NCI-H1092 (cell line): ENCODE measurements at places on chromosomes 1 and 21.

DNA sequence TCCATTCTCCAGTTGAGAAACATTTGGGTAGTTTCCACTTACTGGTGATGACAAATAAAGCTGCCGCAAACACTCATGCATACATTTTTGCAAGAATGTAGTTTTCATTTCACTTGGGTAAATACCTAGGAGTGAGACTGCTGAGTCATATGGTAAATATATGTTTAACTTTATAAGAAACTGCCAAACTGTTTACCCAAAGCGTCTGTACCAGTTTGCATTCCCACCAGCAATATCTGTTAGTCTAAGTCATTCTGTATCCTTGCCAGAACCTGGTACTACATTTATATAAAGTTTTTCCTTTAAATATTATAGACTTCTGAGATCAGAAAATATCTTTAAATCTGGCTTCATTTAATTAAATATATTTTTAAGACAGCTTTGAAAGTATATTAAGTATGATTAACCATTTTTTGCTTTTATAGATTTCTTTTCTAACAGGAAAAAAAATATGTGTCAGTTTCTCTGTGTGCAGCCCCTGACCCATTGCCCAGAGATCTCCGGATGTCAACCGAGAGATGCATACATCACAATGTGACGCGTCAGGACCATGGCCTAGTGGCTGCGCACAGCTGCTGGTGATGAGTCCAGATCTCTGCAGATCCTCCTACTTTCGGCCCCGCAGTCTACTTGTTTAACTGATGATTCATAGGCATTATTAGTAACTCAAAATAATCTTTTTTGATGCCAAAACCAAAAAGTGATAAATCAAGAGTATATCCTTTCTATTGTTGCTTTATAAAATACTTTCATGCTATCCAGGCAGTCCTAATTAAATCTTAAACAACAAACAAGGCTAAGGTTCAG is 227.1 kb upstream of the MAP1LC3C start:
- DNase-seq: no peak

- no peak for DNase-seq
These were observed 58.7 kb downstream of the GRIK3 start for GRCh38 chr1:36975642-36976041.

GRCh38 chr1:91685994-91686393 is 185.3 kb downstream of the CDC7 start:
- DNase-seq: no peak

DNA sequence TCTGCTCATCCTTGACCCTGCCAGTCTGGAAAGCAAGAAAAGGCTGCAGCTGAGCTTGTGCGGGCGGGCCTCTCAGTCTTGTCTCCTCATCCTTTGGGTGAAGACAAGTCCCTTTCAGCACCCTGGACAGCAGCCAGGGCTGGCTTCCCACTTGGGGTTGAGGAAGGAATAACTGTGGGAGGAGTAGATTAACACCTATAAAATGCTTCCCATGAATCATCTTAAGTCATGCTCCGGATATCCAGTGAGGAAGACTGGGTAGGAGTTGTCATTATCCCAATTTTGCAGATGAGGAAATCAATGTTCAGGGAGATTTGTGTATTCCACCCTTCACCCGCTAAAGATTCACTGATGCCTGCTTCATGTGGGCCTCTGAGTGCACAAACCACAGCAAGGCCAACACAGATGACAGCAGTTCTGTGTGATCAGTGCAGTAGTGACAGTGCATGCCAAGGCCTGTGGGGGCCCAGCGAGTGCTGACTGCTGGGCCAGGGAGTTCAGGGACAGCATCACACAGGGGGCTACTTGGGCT is 20.1 kb upstream of the COL16A1 start:
- DNase-seq: no peak

DNA sequence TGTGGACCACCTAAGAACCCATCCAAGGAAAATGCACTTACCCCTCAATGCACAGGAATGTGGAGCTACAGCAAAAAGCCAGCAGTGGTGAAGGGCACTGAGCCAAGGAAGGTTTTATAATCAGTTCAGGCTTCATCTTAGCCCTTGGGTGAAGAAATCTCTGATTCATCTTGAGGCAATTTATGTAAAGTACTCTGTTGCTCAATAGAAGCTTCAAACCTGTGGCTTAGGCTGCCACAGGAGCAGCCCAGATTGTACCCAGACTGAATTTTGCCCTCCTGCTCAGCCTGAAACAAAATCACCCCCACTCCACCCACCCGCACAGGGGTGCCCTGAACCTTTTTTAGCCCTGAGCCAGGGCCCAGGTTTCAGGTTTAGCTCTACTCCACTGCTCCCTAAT is at the start of gene S100A12:
Gene S100A12 (minus strand): TSS at position 111 of the 400 bp plus-strand sequence. CDS start 1,029 bp downstream, outside the sequence.
- DNase-seq: no peak

DNA sequence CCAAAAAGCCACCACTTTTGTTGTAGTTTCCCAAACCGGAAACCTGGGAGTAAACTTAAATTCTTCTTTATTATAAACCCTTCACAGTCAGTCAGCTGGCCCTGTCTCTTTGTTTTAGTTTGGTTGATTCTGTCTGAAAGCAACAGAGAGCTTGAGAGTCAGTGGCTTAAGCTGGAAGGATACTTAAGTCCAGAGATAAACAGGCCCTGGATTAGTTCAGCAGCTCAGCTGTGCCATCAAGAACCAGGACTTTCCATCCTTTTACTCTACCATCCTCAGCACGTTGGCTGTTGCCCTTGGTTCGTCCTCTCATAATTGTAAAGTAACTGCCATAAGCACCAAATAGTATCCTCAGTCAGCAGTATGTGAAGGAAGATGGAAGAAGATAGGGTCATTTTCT is 4.5 kb downstream of the DESI2 start:
- DNase-seq: no peak

DNA sequence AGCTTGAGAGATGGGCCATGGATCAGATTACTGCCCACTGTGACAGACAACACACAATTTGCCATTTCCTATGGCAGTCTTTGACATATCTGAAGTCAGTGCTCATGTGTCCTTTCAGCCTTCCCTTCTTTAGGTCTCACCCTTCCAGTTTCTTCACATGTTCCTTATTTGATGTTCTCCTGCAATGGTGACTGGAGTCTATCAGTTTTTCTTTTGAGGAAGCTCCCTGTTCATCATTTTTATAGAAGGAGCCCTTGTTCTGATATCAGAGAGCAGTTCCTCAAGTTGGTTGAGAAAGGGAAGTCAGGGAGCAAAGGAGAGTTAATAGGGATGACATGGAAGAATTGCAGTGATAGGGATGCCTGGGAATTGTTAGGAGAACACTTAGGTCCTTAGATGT is 42.2 kb downstream of the DISC1 start:
- DNase-seq: no peak

- DNase-seq: no peak
These were observed 24.9 kb downstream of the SLAMF7 start for GRCh38 chr1:160763993-160764392.

DNA sequence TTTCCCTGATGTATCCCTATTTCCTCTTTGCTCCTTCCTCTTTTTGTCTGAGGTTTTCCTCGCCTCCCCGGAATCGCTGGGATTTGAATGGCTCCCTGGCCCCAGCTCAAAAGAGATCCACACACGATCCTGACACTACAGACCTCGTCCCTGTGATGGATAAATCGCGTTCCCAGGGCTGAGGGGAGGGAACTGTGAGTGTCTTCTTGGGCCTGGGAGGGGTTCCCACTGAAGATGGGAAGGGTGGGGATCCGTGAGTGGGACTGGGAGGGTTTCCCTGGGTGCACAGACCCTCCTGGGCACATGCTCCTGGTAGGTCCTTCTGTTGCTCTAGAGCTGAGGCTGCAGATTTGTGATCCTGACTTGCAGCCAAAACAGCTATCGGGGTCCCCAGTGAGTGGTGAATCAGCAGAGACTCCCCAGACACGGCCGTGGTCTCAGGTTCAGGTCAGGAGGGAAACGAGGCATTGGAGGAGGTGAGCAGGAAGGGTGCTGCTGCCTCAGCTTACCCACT is 591.0 kb downstream of the PTPRU start:
- DNase-seq: no peak

DNA sequence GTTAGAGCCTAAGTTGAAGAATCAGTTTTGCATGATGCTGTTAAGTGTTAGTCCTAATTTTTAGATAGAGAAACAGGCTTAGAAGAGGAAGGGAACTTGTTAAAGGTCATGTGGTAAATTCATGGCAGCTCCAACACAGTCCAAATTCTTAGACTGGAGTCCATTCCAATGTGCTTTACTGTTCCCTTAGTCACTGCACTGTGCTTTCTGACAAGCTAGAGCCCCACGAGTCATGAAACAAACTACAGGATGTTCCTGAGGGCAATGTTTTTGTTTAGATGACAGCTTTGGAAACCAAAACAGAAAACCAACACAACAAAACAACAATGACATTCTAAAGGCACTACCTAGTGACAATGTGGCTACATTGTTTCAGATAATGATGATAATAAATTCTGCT is 23.1 kb upstream of the RGS4 start:
- no peak for DNase-seq

DNA sequence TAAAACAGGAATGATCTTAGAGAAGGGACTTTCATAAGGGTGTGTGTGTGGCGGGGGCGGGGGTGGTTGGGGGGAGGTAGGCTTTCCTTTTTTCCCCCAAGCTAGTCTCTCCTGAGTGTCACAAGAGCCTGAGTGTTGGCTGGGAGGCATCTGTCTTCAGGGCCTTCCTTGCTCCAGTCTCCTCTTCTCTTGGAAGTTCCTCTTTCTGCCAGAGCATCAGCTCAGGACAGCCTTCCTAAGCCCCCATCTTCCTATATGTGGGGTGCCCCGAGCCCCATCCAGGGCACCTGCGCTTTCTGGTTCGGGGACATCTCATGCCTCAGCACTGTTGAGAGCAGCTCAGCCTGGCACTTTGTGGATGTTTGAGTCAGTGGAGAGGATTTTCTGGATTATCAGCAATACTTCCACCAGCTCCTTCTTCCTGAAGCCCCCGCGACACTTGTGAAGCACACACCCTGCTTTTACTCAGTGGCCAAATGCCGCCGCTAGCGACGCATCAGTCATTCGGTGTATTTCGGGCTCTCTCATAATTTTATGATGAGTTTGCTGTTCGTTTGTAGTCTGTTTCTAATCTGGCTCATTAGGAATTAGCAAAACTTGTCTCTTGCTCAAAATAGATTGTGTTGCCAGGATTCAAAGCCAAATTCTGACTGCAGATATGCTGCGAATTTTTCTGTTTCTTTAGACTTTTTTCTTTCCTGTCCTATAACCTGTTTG is 61.7 kb downstream of the GALNT2 start:
- no peak for DNase-seq

DNA sequence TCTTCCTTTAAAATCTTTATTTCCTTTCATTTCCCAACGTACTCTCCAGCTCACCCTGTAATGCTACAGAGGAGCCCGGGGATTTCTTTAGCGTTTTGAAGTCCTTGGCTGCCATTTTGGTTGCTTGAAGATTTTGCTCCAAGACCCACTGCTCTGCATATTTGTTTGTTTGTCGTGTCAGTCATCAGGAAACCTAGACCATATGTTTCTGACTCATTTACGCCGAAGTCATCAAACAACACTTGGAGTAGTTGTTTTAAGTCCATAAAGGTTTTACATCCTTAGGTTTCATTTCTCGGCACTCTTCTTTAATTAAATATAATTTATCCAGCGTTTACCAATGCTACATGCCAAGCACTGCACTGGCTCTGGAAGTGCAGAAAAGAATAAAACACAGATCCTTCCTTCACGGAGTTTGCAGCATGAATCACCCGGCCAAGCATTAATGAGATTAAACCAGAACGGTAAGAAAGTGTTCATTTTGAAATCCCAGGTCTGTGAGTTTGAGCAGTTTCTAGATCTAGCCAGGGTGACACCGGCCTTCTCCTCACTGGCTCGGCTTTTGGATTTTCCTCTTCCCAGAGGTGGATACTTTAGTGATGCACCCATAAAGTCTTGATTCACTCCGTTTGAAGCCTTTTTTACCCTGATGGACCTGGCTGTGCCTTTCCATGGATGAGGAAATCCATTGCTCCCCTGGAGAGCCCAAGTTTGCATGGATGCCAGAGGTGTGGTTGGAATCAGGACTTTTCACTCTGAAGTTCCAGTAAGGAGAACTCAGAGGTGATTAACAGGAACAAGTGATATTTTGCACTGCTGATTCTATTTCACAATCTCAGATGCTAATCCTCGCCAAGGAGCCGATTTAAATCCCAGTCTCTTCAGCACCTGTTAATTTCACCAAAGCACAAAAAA is 109.3 kb downstream of the KAZN start:
- DNase-seq: no peak

GRCh38 chr1:11641776-11642305 is 12.4 kb downstream of the FBXO2 start:
- DNase-seq: no peak

GRCh38 chr21:45945066-45945867 is 36.3 kb upstream of the COL6A1 start:
- DNase-seq: no peak

GRCh38 chr1:198122693-198123092 is 34.1 kb upstream of the NEK7 start:
- DNase-seq: no peak

DNA sequence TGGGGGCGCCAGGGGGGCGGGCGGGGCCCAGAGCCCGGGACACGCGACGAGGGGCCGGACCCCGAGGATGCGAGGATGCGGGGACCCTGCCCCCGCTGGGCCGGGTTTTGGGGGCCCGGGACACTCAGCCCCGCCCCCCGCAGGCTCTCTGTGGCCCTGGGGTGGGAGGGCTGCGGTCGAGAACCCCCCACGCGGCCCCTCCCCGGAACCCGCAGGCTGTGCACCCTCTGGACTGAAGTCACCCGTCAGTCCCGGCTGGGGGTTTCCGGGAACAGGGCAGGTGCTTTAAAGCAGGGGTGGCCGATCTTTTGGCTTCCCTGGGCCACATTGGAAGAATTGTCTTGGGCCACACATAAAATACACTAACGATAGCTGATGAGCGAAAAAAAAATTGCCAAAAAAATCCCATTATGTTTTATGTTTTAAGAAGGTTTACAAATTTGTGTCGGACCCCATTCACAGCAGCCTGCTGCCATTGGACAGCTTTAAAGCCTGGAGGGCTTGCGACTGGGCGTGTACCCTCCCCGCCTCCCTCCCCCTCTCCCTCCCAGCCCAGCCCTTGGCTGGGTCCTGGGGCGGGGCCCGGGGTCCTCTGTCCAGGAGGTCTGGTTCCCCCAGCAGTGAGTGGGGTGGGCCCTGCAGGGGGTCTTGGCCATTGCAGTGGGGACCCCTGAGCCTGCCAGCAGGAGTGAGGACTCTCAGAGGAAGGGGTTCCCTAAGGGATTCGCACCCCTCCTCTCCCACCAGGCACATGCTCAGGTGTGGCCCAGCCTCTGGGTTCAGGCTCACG is 21.6 kb upstream of the C1orf159 start:
- DNase-seq: no peak
